ENCODE measurements at places on chromosomes 7 and 10. TPM values are rescaled to one million over a fixed set of nuclear protein-coding genes. Genes with fewer than 3 reads are reported as not detected.

OSBPL3 gene
- total RNA-seq: 77.9 TPM

CPVL gene
- not detected for total RNA-seq

DNAJB12 gene
- total RNA-seq: 34.5 TPM

PKD2L1 gene
- total RNA-seq: not detected

RGS10 gene
- total RNA-seq: 151 TPM

ZNF727 gene
- total RNA-seq: 0.57 TPM

TNKS2 gene
- 36.3 TPM for total RNA-seq

TACR2 gene
- not detected for total RNA-seq

MALRD1 gene
- not detected for total RNA-seq

METTL27 gene
- 1.9 TPM for total RNA-seq

SPDYE5 gene
- not detected for total RNA-seq

RPEL1 gene
- total RNA-seq: not detected

PRSS37 gene
- not detected for total RNA-seq

TLL2 gene
- total RNA-seq: 0.17 TPM

SUN3 gene
- total RNA-seq: not detected

SLC26A5 gene
- total RNA-seq: not detected

SPDYE1 gene
- not detected for total RNA-seq

SLC26A4 gene
- 1.3 TPM for total RNA-seq

MOGAT3 gene
- not detected for total RNA-seq

Measured in activated CD4-positive, alpha-beta T cell treated with anti-CD3 and anti-CD28 coated beads, Interleukin-2, amount 10 ng/mL, durations not matched to agents 7 days and 5 days (primary cell).